ENCODE measurements at places on chromosomes 11 and 22.

- no peak for DNase-seq
Observed at GRCh38 chr11:116773203-116774097, 663 bp upstream of the BUD13 start.

GRCh38 chr11:85182441-85183387 lies 444.4 kb downstream of the DLG2 start:
- peak; percentile 7 for DNase-seq

GRCh38 chr11:119530509-119530908 lies 107.5 kb upstream of the THY1 start:
- DNase-seq, result no peak

DNA sequence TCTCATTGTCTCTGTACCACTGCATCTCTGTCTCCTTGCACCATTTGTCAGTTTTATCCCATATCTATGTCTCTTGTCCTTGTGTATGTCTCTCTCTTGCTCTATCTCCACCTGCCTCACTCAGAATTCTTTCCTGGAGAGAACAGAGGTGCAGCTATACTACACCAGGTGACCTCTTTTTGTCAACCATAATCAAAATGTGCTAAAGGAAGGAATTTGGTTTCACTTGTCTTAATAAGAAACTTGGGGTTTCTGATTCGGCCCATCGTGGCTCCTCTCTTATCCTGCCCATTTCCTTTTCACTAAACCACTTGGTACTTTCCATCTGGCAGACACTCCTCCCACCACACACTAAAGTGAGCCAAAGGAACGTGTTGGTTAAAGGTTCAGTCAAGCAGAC lies 2.0 kb upstream of the C11orf42 start:
- DNase-seq, result no peak

DNA sequence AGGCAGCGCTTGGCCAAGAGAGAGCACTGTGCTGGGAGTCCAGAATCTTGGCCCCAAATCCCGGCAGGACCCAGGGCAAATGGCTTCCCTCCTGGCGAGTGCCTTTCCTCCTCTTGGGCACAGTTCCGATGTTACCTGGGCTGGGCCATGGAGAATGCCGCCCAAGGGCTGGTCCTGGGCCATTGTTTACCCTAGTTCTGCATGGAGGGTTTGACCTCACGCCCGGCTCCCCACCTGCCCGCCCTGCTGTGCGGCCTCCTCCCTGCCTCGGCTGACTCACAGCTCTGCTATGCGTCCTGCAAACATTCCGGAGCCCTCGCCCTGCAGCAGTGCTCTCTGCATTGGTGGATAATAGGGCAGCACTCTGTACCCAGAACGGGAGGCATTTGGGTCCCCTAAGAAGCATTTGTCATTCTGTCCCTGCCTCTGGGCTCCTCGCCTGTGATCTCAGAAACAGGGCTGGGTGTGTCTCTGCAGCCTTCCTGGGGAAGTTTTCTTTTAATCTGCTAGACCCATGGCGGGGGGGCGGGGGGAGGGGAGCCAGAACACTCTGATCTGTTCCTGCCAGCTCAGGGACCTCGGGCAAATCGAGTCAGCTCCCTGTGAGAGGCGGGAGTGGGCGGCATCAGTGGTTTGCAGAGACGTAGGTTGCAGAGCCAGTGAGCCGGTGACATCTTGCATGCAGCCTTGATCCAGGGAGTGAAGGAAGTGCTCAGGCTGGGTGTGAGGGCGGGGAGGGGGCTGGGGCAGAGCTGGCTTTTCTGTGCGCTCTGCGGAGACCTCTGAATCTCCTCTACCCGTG lies 32.9 kb upstream of the SMIM38 start:
- DNase-seq, result no peak

DNA sequence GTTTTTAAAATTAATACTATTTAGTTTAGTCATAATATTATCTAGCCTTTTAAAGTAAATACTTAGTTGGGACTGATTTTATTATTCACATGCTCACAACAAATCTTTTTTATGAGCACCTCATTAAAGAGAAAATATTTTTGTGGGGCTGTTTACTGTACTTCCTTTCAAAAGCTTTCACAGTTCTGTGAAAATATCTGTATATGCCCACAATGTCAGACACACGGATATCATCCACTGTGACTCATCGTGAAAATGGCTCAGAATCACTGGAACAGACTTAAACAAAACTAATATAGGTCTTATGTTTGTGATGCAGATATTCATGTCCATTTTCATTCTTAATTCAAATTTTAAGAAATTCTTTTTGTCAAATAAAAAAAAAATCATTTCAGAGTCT lies 305.2 kb downstream of the RAB38 start:
- DNase-seq, result no peak

Measured in right lung (tissue), 10 donors.